ENCODE measurements at places on chromosomes 3 and 15.

DNA sequence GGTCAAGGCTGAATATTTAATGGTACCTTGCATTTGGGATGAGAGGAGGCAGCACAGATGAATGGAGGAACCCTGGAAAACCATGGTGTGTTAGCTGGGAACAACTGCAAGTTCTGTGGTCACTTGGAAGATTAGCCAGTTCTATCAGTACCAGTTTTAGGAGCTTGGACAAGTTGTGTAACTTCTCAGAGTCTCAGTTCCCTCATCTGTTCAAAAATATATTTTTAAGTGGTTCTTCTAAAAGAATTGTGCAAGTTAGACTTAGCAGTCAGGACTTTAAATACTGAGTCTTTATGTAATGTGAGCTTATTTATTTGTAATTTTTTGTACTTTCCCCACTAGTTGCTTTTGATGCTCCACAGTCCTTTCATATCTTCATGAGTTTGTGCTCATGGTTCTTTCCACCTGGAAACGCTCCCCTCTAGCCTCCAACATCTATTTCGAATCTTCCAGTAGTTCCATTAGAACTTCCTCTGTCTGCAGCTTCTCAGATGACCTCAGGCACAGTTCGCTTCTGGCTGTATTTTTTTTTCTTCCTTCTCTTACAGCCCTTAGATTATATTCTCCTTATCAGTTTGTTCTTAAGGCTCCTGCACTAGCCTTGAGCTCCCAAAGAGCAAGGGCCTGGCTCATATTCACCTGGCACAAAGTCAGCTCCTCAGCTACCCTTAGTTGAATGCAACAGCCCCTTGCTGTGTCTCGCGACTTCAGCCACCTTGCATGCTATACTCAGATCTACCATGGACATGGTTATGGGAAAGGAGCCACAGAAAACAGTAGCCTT, 27.1 kb downstream of the ITPR1 start:
- no peak for DNase-seq

DNA sequence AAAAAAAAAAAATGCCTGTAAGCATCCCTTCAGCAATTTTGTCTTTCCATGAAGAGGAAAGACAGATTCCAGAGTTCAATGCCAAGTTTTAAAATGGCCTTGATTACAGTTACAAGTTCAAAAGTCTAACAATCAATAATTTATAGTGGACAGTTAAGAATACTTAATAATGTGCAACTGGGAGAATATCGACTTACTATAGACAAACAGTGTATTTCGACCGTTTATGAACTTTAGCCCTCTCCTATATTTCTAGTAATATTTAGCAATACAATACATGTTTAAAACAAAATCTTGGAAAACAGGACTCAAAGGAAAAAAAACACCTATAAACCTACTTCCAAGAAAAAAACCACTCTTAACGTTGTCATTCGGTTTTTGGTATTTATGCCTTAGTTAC, 1.5 kb downstream of the PBRM1 start:
- DNase-seq: no peak

DNA sequence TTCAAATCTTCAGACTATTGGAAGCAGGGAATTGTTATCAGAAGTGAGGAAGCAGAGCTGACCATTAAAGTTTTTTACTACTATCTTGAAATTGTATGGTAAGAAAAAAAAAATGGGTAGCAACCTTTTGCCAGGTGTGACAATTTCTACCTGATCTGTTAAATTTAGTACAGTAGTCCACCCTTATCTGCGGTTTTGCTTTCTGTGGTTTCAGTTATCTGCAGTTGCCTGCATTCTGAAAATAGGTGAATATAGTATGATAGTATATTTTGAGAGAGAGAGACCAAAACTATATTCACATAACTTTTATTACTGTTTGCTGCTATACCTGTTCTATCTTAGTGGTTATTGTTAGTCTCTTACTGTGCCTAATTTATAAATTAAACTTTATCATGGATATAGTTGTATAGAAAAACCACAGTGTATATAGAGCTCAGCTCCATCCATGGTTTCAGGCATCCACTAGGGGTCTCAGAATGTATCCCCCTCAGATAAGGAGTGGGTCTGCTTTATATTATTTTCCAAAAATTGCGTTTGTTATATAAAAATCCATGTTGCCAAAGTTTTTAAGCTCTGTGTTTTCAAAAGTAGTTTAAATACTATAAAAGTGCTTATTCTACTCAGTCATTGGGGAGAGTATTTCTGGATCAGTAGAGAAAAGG, 69.9 kb downstream of the PTPRG start:
- no peak for DNase-seq

GRCh38 chr3:44918087-44918486, 43.7 kb downstream of the TGM4 start:
- DNase-seq: no peak
